H9 (cell line): ENCODE measurements at places on chromosomes 7 and 10. TPM values are rescaled to one million over a fixed set of nuclear protein-coding genes. Genes with fewer than 3 reads are reported as not detected.

Gene CRTAC1
- 0.46 and 0.48 TPM in 2 replicates for total RNA-seq

GRCh38 chr7:156558198-156558597 lies 82.4 kb upstream of the RNF32 start:
- no peak for DNase-seq

DNA sequence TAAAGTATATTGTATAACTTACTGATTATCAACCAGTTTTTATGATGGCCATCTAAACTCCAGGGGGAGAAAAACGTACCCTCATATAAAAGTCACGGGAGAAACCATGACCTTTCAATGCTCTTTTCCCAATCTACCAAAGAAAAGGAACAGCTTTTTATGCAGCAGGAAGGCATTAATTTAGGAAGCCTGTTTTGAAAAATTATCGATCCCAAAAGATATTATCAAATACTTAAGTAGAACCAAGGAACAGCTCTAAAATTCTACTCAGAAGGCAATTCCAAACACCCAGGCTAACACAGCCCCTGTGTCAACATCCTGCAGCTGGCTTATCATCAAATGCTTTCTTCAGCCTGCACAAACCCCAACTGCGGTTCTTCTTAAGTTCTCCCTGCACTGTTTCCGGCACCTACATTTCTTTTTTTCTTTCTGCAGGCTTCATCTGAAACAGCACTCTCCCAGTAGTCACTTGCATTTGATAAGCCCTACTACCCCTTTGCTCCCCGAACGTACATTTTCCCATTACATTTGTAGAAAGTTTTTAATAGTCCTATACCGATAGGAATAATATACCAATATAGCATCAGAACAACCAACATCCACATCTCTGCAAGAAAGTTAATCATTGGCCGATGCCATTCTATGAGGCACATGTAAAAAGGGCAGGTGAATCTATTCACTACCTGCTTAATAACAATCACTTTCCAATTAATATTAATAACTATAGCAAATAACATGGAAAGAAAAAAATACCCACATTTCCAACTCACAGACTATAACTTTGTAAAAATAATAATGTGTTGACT lies 47.9 kb downstream of the PIP4K2A start:
- DNase-seq, result no peak

GRCh38 chr10:95467162-95467599 lies 94.0 kb downstream of the SORBS1 start:
- DNase-seq, result peak; percentile 86

- DNase-seq, result no peak
Measured at GRCh38 chr7:20793248-20793647, 6.6 kb upstream of the SP8 start.

- no peak for DNase-seq
Measured at GRCh38 chr10:96838529-96838928, 6.4 kb downstream of the LCOR start.

GRCh38 chr7:66779669-66780409 lies 39.3 kb downstream of the RABGEF1 start:
- no peak for DNase-seq

Gene SH3PXD2A
- 4.5 and 4.7 TPM in 2 replicates for total RNA-seq

DNA sequence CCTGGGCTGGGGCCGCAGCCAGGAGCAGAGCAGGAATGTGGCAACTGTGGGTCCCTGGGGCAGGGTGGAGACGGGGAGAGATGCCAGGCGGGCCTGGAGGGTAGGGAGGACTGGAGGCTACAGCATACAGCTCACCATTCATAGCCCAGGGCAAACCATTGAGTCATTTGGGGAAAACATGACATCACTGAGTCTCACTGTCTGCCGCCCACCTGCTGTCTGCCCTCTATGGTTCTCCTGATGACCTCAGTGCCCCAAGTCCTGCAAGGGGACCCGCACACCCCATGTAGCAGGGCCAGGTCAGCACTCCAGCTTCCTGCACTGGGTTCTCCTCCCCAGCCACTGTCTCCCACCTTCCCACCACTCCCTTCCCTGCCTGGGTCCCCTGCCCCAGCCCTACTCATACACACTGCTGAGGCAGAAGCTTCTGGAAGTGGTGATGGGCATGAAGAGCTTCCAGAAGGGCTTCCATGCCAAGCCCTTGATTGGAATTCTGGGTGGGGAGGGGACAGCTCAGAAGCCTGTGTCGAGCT lies 10.4 kb downstream of the CHST3 start:
- DNase-seq, result no peak

DNA sequence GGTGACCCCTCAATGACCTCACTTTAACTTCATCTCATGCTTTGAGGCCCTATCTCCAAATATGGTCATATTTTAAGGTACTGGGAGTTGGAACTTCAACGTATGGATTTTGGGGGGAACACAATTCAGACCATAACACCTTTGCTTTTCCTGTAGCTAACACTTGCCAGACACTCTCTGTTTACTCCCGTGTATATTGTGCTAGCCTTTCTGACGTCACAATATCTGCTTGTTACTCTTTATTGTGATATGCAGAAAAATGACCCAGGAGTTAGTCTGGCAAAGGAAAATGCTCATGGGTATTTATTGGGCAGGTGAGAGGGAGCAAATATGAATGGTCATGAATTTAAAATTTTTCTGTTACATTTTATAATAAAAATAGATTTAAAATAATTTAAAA lies 45.7 kb upstream of the KCND2 start:
- no peak for DNase-seq

DNA sequence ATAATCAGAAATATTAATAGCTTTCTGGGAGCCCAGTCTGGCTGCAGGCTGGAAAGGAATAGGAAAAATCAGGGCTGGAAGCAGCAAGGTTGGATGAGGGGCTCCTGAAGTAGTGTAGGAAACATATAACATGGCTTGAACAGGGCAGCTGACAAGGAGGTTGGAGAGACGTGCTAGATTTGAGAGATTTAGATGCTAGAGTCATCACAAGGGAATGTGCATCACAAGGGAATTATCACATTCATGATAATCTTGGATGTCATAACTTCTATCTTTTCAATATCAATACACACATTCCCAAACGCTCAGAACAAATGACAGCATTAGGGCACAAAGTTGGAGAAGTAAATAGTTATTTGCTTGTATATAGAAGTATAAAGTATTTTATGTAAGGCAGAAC lies 120.9 kb upstream of the EGFR start:
- DNase-seq, result no peak

DNA sequence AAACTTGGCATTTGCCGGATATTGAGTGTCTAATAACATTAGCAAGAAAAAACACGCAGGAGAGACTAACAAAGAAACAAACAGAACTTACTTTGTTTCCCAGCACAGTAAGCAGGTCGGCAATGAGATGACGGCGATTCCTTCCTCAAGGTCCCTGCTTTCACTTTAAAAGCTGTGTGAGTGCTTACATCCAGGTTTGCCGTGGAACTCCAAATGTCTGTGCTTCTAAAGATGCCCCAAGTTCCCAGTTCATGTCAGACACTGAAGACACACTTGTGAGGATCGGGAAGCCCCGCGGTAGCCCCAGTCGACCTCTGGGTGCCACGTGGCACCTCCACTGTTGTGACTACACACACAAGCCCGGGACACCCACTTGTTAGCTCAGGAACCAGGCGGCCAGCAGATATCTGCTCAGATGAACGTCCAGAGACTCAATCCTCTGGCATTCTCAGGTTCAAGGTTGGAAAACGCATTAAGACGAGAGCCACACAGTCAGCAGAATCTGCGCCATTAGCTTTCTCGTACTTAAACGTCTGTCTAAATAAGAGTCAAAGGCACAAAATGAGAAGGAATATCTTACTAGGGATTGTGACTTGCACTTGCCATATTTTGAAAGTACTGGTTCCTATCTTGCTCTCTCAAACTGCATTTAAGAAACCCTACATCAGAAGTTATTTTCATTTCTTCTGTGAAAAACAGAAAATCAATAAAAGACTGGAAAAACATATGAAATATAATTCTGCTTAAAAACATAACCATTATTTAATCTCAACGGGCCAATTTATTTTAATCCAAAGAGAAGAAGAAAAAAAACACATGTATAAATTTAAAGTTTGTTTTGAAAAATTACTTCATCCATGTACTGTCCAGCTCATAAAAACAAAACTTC lies 207.6 kb upstream of the KLF14 start:
- DNase-seq, result no peak

Gene AKR1B15
- not detected in 2 replicates for total RNA-seq

GRCh38 chr7:155222573-155222972 lies 75.1 kb upstream of the INSIG1 start:
- no peak for DNase-seq

- DNase-seq, result no peak
Measured at GRCh38 chr7:157928808-157929425, 592.1 kb downstream of the DNAJB6 start.

Gene PRSS37
- not detected in 2 replicates for total RNA-seq

Gene HHEX
- 1.8 and 2.2 TPM in 2 replicates for total RNA-seq

Gene DRGX
- total RNA-seq, result not detected in 2 replicates

DNA sequence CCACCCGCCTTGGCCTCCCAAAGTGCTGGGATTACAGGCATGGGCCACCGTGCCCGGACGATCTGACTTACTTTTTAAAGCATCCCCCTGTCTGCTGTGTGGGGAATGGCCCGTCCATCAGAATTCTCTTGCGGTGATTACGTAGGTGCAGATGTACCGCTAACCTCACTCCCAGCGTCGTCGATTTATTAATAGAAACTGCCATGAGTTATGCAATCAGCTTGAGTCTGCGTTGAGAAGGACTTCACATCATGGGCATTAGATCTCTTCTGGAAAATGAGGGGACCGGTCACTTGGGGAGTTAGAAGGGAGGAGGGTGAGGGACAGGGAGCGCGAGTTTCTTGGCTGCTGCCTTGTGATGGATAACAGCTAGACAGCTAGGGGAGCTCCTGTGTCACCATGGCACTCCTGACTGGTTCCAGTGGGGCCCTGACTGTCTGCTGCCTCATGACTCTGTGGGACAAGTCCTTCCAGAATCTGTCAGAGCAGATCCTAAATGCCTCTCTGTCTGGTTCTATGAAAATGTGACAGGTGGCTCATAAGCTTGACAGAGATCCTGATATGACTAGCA lies 35.2 kb downstream of the POR start:
- DNase-seq, result no peak

Gene OR2A1
- total RNA-seq, result not detected in 2 replicates

DNA sequence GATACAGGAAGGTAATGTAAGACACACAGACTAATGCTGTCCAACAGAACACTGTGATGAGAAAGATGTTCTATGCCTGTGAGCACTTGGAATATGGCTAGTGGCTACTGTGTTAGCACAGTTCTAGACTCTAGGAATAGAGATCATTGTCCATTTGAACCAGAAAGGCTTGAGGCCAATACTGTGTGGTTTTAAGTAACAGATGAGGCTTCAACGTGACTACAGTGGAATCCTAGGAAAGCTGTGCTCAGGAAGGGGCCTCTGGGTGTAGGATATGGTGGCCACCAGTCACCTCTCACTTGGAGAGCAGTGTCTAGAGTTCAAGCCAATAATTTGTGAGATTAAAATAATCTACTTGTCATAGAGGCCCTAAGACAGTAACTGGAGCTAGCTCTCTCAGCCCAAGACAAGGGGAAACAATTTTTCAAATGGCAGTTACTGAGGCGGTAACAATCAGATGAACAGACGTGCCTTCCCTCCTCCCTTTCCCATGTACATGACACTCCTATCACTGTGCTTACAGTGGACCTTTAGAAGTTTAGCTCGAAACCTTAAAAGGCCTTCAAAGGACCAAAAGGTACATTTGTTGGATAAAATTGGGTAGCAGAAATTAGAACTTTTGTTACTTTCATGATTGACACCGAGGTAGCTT lies 10.2 kb downstream of the ZDHHC16 start:
- DNase-seq, result no peak

Gene GIMAP5
- not detected in 2 replicates for total RNA-seq

- no peak for DNase-seq
Measured at GRCh38 chr7:156446990-156447389, 193.6 kb upstream of the RNF32 start.

- DNase-seq, result no peak
Measured at GRCh38 chr10:108755646-108756045, 1167.7 kb downstream of the XPNPEP1 start.

- DNase-seq, result no peak
Measured at GRCh38 chr10:88848499-88848898, 3.1 kb downstream of the ANKRD22 start.

Gene PITRM1
- total RNA-seq, result 27.8 and 28.8 TPM in 2 replicates

DNA sequence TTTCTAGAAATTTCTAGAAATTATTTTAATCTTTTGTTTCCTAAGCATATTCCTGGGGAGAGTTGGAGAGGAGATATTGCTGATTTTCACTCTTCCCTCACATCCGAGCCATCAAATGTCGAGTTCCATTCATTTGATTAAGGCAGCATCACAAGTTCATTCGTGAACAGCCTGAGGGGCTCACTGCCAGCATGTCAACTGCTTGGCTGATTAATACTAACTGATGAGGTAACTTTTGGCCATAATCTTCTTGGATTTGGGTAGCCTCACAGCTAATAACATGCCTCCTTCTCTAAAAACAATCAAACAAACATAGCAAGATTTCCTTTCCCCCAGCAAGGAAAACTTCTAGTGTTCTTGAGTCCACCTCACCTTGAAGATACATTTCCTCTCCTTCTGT lies 87.1 kb upstream of the AFAP1L2 start:
- DNase-seq, result no peak

DNA sequence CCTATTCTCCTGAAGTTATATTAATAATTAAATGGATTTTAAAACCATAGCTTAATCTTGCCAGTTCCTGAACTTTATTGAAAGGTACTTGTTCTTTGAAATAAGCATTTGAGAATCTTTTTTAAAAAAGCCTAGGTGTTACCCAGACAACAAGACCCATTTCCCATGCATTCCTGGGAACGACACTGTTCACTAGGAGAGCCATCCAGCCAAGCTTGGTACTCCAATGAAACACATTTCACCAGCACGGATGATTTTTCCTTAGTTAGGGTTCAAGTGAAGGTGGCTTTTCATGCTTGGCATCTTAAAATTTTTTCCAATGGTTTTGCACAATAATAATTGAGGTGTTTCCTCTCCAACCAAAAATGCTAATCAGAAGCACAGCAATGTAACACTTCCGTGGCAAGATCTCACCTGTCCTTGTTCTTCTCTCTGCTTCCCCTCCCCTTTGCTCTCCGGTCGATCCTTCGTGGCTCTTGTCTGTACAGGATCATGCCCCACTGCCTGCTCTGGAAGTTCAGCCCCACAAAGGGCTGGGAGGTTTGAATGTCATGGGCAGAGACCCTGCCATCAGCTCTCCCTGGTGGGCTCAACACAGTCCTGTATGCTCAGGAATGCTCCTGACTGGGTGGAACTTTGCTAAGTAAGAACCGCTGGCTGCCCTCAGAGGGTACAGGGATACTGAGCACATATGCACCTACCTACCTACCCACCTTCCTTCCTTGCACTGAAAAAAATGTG lies 69.7 kb upstream of the AQP1 start:
- no peak for DNase-seq

Gene NKX2-3
- not detected in 2 replicates for total RNA-seq

Gene DENND2A
- total RNA-seq, result 7.3 and 8.2 TPM in 2 replicates

DNA sequence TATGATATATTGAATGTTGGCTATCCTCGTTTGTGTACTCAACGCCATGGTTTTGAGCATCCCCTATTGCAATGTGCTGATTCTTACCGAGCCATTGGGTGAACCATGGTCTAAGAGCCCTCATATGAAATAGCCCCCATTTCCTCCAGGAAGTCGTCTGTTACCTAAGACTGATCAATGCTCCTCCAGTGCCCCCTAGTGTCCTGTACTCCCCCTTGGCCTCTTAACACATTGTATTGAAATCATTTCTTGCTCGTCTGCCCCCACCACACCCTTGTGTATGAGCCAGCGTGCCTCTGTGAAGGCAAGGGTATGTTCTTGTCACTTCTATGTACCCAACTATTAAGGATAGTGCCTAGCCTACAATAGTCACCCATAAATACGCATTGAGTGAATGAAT lies 11.2 kb upstream of the SLC35B4 start:
- DNase-seq, result peak; percentile 79

- DNase-seq, result no peak
Measured at GRCh38 chr7:41729059-41729458, 26.2 kb upstream of the INHBA start.

Gene ATG9B
- total RNA-seq, result 1.5 and 2.0 TPM in 2 replicates

Gene MAT1A
- total RNA-seq, result 1.8 and 2.1 TPM in 2 replicates

Gene CYP3A4
- not detected in 2 replicates for total RNA-seq
